Bronchial smooth muscle cell (primary cell): ENCODE measurements at places on chromosomes 1 and 21. TPM values are rescaled to one million over a fixed set of nuclear protein-coding genes. Genes with fewer than 3 reads are reported as not detected.

The C1orf74 gene
- 1.6 and 2.0 TPM in 2 replicates for total RNA-seq

The ACAP3 gene
- 66.0 and 87.7 TPM in 2 replicates for total RNA-seq

The FAM72D gene
- total RNA-seq: 0.09 and 0.47 TPM in 2 replicates

The KRTAP19-3 gene
- total RNA-seq: not detected in 2 replicates

The CNIH3 gene
- total RNA-seq: 25.0 and 28.2 TPM in 2 replicates

The ARHGEF2 gene
- 68.9 and 151 TPM in 2 replicates for total RNA-seq

The PIK3R3 gene
- total RNA-seq: 2.1 and 4.7 TPM in 2 replicates

The BLZF1 gene
- total RNA-seq: 10.8 and 19.2 TPM in 2 replicates

The FAAH gene
- 1.4 and 2.0 TPM in 2 replicates for total RNA-seq
